WTC11 (cell line): ENCODE measurements at places on chromosomes 3 and 15. TPM values are rescaled to one million over a fixed set of nuclear protein-coding genes. Genes with fewer than 3 reads are reported as not detected.

DNA sequence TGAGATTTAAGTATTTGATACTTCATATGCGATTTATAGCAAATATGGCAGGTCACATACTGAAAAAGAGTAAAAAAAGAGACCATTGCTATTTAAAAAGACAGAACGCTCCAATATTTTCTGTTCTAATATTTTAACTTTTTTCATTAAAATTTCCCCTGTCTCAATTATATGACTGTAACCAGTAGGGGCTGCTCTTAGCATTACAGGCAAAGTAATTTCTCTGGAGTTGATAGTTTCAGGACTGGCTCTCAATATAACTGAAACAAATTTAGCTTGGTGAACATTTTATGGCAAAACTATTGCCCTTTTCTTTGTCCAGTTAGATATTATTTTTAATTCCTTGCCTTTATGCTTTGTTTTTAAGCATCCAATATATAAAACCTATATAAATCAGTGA is 286.3 kb upstream of the ROBO2 start:
- DNase-seq, result no peak

GRCh38 chr3:172286548-172287148 is 161.6 kb downstream of the GHSR start:
- no peak for DNase-seq

- DNase-seq, result no peak
Observed at GRCh38 chr3:24318677-24319287, 175.9 kb downstream of the THRB start.

Gene OSTN
- not detected in 3 replicates for total RNA-seq

Gene COLQ
- total RNA-seq, result 1.2 to 2.2 TPM (median 1.8 TPM) in 3 replicates
